ENCODE measurements at places on chromosomes 5 and 9. TPM values are rescaled to one million over a fixed set of nuclear protein-coding genes. Genes with fewer than 3 reads are reported as not detected.

APBA1 gene
- total RNA-seq: 0.11 TPM

CDH6 gene
- total RNA-seq: 0.09 TPM

STPG3 gene
- total RNA-seq: not detected

MELK gene
- total RNA-seq: 71.3 TPM
